ENCODE measurements at places on chromosomes 13 and 19. TPM values are rescaled to one million over a fixed set of nuclear protein-coding genes. Genes with fewer than 3 reads are reported as not detected.

Gene ICAM5
- not detected for total RNA-seq

- DNase-seq: no peak
Observed at GRCh38 chr13:51218626-51219025, 3.6 kb upstream of the FAM124A start.

GRCh38 chr13:101880581-101880980 is 428.1 kb downstream of the ITGBL1 start:
- no peak for DNase-seq

GRCh38 chr19:9786342-9786741 is 17.8 kb upstream of the ZNF846 start:
- DNase-seq: no peak

- peak; percentile 60 for DNase-seq
Observed at GRCh38 chr19:55440411-55441105, 2.5 kb downstream of the SHISA7 start.

DNA sequence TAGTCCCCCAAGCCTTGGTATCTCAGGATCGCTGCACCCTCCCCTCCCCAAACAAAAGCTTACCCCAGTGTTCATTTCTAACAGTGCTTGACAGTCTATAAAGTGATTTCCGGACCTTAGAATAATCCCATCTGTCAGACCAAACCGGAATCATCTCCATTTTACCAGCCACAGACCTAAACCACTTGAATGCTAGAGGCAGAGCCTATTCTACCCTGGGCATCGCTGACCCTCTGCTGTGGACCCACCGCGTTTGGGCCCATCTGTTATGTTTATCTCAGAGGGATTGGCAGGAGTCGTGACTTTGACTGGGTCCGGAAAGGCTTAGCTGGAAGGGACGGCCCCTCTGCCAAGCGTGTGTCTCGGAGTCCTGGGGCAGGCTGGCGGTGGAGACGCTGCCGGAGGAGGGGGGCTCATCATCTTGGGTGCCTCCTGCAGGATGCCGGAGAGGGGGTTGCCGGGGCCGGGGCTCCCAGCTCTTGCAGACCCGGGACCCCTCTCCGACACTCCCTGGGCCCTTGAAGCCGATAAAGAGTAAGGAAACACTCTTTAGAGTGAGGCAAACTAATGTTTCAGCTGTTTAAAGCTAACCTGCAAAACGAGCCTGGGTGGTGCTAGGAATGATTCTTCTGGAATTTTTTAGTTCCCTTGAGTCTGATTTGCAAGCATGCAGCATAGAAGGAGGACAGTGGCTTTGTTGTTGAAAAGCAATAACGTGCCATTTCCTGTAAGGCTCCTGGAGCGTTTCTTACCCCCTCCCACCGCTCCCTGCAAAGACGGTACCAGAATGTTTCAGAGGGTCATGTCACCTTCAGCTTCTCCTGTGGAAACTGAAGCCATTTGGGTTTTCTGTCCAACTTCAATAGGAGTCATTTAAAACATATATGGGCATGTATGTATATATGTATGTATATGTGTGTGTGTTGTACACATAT is 1.3 kb downstream of the SLC25A42 start:
- no peak for DNase-seq

DNA sequence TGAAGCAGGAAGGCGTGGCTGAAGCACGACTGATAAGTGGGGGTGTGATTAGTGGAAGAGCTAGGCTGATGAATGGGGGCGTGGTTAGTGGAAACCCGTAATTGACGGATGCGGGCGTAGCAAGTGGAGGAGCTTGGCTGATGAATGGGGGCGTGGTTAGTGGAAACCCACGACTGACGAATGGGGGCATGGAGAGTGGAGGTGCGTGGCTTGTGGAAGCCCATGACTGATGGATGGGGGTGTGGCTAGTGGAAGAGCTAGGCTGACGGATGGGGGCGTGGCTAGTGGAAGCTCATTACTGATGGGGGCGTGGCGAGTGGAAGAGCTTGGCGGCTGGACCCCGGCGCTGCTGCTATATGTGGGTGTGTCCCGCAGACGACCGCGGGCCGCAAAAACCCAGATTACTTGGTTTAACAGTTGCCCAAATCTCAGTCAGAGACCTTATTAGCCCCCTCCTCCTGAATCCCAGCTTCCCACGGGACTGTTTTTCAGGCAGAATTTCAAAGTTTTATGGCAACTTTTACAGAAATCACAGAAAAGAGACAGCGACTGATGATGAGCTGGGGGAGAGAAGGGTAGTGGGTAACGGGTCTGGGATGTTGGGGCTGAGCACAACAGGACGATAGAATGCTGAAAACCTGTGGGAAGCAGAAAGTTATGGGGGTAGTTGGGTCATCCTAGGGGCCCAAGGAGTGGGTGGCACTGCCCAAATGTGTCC is 9.0 kb upstream of the MEIS3 start:
- DNase-seq: peak; percentile 100

DNA sequence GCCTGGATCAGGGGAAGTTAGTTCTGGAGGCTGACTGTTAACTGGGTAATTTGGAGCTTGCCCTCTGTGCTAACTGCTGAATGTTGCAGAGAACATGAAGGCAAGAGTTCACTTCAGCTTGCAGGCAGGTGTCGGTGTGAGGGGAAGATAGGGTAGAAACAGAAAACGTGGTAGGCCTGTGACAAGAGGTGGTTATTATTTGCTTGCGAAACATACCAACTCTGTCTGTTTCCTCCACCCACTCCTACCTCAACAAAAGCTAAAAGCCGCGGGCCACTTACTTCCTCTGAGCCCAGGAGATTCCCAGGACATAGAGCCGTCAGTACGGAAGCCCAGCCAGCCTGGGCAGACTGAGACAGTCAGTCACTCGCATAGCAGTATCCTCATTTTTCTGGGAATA is 119.2 kb upstream of the ABCC4 start:
- DNase-seq: peak; percentile 21

Gene ZNF415
- total RNA-seq: 20.3 TPM

GRCh38 chr19:49690656-49691242 is at the start of gene CPT1C:
CPT1C (plus strand) TSS chr19:49691116; CDS start chr19:49692253, 1,137 bp downstream.
- DNase-seq: peak; percentile 95

GRCh38 chr19:57403737-57404563 is 7.0 kb upstream of the ZNF17 start:
- no peak for DNase-seq

GRCh38 chr13:27573265-27573664 is 47.1 kb downstream of the LNX2 start:
- DNase-seq: no peak

GRCh38 chr19:44657211-44657921 is 13.7 kb downstream of the PVR start:
- DNase-seq: peak; percentile 81

Gene ZNF541
- total RNA-seq: not detected

Gene IFNL1
- not detected for total RNA-seq

GRCh38 chr13:33541456-33541855 is 255.9 kb upstream of the STARD13 start:
- DNase-seq: no peak

DNA sequence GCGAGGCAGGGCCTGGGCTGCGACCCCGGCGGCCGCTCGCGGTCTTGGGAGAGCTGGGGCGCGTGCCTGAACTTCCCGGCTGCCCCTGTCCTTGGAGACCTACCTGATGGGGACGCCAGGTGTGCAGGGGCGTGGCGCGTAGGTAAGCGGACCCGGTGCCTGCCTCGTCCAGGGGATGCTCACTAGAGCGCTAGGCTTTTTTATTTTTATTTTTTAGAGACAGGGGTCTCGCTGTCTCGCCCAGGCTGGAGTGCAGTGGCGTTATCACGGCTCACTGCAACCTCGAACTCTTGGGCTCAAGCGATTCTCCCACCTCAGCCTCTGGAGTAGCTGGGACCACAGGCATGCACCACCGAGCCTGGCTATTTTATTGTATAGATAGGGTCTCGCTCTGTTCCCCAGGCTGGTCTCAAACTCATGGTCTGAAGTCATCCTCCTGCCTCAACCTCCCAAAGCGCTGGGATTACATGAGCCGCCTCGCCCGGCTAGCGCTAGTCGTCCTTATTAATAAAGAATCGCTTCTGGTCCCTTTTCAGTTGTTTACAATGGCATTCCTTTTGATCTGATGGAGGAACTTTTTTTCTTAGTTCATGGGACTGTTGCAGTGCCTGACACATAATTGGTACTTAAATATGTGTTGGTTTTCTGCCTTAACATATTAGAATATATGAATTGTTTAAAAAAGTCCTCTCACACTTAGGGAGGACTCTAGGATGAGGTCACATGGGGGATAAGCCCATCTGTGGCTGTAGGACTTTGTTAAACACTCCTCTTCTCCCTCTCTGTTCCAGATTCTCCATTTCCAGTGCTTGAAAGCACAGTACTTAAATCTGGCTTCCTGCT is 812 bp downstream of the DPY19L3 start:
- peak; percentile 9 for DNase-seq

Gene NCR1
- total RNA-seq: not detected

DNA sequence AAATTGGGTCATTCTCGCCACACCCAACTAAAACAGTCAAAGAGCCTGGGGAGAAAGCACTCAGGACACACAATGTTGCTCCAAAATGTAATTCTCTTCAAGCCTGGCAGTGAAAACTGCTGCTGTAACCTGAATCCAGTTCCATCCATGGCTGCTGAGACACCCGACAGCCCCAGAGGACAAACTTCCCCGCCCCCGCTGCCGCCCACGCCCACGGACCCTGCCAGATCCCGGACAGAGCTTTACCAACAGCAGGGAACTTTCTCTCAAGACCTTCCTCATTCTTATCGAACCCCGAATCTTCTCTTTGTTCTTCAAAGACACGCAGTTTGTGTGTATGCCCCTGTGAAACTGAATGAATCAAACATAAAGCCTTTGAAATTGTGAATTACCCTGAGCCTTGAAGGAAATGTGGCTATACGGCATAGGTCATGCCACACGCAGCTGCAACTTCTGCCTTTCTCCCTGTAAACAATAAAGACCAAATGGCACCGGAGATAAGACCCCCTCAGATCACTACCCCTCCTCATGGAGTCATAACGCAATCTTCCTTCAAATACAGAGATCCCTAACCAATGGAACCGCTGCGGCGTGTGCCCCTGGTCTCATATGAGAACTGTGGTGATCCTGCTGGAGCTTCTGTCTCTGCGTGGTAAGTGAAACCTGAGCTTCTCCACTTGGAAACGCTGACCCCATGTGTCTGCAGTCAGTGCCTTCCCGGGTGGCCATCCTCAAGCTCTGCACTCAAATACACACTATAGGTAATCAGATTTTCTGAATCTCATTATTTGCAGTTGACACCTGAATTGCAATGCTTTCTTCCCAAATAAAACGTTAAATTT is 4.8 kb upstream of the LAMP1 start:
- peak; percentile 49 for DNase-seq

Gene SLITRK6
- total RNA-seq: 0.75 TPM

DNA sequence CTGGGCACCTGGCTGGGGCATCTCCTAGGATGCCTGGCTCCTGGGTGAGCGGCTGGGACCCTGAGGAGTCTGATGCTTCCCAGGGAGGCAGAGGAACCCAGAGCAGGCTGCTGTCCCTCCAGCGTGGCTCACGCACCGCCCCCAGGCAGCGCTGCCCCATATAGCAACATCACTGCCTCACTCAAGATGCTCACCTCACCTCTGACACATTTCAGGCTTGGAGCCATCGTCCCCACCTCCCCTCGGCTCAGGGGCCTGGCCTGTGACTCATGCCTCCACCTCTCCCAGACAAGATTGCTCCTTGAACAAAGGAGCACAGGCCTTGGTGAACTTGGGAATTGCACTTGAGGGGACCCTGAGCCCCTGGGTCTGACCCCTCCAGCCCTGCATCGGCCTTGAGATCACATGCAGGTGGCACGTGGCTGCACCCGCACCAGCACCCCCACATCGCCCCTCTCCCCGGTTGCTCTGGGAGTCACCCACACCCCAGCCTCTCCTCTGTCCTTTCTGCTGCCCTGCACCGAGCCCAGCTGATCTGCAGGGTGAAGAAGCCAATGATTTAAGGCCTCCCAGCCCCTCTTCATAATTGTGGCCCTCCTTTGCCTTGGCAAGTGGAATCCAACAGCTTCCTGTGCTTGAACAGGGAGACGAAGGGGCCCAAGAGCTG is 11.2 kb downstream of the CEBPA start:
- DNase-seq: no peak

Gene SLC25A41
- 0.46 TPM for total RNA-seq

Gene RDH8
- total RNA-seq: not detected

- peak; percentile 94 for DNase-seq
Observed at GRCh38 chr19:45103508-45104319, 10.7 kb downstream of the PPP1R37 start.

Gene KIR2DL1
- not detected for total RNA-seq

DNA sequence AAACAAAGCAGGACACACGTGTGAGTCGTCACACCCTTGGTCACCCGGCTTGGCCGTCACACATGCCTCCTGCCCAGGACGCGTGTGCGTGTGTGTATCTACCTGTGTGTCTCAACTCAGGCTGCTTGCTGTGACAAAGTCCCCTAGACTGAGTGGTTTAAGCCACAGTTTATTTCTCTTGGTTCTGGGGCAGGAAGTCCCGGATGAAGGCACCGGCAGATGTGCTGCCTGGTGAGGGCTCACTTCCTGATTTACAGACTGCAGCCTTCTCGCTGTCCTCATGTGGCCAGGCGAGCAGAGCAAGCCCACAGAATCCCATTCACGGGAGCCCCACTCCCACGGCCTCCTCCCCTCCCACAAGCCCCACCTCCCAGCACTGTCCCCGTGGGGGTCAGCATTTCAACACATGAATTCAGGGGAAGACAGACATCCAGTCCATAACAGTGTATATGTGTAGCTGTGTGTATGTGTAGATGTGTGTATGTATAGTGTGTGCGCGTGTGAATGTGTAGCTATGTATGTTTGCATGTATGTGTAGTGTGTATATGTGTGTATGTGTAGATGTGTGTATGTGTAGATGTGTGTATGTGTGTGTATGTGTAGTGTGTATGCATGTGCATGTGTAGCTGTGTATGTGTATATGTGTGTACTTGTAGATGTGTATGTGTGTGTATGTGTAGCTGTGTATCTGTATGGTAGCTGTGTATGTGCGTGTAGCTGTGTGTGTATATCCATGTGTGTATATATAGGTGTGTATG is 51.5 kb downstream of the MCF2L start:
- DNase-seq: no peak

- no peak for DNase-seq
Observed at GRCh38 chr13:113052971-113053370, 52.6 kb upstream of the F7 start.

Gene GTF3A
- total RNA-seq: 78.4 TPM

Gene ZNF497
- 3.7 TPM for total RNA-seq

- DNase-seq: no peak
Observed at GRCh38 chr13:110430391-110431336, 123.6 kb downstream of the COL4A2 start.

Gene ARID3A
- total RNA-seq: 68.7 TPM

Gene LILRB1
- total RNA-seq: not detected

Data from neural progenitor cell (in vitro differentiated cells).